ENCODE measurements at places on chromosomes 5 and 9.

DNA sequence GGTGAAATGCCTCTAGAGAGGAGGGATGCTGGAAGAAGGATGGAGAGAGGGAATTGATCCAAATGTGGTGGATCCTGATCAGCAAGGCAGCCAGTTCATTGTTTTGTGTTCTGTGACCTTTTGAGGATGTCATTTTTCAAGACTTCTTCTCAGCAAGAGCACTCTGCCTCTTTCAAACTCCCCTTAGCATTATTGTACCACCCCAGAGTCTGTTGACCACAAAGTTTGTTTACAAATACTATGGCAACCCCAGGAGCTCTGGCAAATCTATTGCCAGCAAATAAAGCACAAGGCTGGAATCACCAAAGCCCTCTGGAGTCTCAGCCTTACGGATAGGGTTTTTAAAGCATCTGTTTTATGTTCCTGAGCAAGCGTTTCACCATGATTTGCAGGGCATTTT lies 76.2 kb upstream of the SLC1A3 start:
- no peak for DNase-seq

DNA sequence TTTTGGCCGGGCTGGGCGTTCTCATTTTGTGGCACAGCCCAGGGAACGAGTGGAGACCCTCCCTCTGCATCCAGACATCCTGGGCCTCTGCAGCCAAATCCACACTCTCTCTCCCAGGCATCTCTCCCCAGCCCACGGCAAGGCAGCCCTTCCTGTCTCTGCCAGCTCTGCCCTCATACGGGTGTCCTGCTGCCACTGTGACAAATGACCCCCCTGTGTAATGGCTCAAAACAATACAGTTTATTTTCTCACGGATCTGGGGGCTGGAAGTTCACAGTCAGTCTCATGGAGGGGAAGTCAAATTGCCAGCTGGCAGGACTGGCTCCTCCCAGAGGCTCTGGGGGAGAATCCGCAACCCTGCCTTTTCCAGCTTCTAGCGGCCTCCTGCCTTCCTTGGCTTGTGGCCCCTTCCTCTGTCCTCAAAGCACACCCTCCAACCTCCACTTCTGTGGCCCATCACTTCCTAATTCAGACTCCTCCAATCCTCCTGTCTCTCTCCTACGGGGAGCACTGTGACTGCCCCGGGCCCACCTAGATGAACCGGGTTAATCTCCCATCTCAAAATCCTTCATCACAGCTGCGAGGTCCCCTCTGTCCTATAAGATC lies 70.2 kb upstream of the COL5A1 start:
- no peak for DNase-seq

GRCh38 chr9:129962889-129963703 lies 79.9 kb downstream of the FNBP1 start:
- DNase-seq = peak; percentile 87

GRCh38 chr9:33809506-33809905 lies 7.5 kb upstream of the UBE2R2 start:
- no peak for DNase-seq

DNA sequence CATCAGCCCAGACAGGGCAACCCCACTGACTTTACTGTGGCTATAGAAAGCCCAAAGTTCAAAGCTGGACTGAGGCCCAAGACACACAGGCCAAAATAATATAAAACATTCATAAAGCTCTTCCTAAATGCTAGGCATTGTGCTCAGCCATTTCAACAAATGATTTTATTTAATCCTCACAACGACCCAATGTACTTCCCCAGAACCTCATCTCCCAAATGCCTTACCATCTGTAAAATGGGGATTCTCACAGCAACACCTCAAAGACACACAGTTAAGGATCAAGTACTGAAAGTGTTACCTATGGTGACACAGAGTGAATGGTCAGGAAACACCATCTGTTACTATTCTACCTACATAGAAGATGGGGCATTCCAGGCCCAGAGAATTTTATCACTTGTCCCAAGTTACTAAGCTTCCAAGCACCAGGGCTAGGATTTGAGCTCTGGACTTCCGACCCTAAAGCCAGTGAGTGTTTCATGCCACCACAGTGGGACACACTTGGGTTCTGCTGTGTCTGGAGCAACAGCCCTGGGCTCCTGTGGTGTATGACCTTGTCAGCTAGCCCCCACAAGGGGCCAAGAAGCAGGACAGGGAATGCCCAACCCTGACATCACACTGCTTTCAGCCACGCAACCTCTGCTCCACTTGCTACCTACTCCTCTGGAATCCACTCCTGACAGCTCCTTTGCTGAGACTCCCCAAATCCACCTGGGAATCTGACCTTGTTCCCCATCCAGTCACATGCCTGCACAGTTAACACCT lies 15.1 kb downstream of the SHB start:
- no peak for DNase-seq

DNA sequence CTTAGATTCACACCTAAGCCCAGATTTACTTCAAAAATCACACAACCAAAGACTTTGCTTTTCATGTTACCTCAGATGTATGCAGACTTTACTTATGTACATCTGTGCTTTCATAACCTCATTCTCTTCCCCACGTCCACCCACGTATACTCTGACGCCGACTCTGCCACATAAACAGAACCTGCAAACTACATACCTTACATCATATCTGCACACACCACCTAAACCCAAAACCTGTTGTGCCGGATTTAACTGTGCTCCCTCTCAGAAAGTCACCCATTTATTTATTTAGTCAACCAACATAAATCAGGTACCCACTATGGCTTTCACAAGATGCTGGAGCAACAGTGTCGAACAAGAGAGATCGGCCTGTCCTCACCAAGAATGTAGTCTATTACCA lies 1.0 kb upstream of the DPYSL3 start:
- no peak for DNase-seq

DNA sequence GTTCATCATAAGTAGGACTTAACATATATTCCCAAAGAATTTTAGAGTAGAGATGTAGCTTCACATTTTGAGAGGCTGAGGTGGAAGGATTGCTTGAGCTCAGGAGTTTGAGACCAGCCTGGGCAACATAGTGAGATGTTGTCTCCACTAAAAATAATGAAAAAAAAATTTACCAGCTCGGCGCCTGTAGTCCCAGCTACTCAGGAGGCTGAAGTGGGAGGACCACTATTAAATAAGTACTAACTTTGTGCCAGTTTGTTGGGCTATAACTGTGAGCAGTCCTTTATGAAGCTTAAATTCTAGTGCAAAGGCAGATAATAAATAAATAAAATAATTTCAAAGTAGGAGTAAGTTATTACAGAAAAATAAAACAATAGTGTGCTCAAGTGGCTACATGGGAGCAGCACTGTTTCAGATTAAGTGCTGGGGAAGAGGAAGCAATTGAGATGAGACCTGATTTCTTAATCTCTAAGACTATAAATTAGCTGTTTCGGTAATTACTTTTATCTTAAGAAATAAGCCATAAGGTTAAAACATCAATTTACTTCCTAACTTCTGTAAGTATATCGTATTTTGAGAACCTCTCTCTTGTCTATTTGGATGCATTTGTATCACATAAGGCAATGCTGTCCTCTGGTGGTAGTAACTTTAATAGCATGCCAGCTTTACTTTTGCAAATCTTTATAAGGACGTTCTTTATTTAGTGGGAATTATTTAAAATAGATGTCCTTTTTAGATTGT lies 98.9 kb downstream of the CSNK1G3 start:
- peak; percentile 57 for DNase-seq

DNA sequence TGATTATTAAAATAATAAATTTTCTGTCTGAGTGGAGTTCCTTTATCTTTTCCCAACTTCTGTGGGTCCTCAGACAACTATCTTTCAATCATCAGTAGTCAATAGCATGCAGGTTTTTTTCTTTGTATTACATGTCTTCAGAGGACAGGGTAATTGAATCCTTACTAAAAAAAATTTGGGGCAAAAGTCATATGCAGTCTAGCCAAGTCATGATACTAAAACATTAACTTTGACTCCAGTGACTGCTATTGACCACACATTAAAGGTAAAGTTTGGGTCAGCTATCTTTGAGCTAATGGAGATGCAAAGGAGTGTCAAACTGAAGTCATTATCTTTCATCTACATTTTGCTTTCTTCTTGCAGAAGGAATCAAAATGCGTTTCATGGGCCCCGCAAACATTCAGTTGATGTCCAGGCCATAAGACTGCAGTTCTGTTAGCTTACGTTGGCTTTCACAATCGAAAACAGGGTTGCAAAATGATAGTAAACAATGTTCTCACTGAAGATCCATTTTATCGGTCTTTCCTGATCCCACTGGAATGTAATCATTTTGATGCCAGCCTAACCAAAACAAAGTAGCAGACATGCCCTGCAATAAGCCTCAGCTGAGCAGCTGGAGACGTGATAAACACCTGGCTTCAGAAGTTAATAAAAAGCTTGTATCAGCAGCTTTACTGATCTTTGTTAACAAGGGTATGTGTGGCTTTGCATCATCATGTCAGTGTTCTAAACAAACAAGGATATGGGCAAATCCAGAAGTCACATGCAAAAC lies 186.1 kb upstream of the PRLR start:
- DNase-seq = no peak

- DNase-seq = no peak
Measured at GRCh38 chr5:122182491-122182921, 53.2 kb downstream of the ZNF474 start.

GRCh38 chr9:7608261-7608660 lies 191.3 kb downstream of the DMAC1 start:
- DNase-seq = no peak

DNA sequence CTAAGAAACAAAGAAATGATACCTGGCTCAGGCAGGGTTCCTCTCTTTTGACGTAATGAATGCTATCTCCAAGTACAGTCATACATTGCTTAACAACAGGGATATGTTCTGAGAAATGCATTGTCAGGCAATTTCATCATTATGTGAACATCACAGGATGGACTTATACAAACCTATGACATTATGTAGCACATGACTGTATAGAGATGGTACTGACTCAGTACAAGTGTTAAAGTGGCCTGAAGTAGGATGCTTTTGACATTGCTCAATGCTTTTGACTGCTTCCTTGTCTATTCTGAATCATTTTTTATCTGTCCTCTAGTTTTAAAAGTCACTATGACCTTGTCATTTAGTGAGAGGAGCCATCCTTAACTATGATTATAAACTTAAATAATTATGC lies 147.6 kb downstream of the NR2F1-AS1 start:
- DNase-seq = no peak

GRCh38 chr5:64895748-64896147 lies 127.0 kb downstream of the CWC27 start:
- DNase-seq = no peak

GRCh38 chr5:37370550-37370863 lies 399 bp downstream of the NUP155 start:
- DNase-seq = no peak

DNA sequence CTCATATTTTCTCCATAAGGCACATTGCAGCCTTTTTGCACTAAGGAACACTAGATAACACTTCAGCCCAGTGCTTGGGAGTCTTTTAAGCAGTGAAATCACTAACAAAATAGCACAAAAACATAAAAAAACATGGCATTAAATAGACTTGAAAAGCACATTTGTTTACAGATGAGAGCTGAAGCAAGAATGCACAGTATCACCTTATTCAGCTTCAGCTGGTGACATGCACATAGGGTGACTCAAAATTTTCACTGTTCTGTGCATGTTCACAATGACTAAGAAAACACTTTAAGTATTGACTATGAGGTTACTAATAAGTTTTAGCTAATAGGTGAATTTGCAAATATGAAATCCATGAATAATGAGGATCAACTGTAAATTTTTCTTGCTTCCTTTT lies 293.9 kb upstream of the TARS1 start:
- no peak for DNase-seq

DNA sequence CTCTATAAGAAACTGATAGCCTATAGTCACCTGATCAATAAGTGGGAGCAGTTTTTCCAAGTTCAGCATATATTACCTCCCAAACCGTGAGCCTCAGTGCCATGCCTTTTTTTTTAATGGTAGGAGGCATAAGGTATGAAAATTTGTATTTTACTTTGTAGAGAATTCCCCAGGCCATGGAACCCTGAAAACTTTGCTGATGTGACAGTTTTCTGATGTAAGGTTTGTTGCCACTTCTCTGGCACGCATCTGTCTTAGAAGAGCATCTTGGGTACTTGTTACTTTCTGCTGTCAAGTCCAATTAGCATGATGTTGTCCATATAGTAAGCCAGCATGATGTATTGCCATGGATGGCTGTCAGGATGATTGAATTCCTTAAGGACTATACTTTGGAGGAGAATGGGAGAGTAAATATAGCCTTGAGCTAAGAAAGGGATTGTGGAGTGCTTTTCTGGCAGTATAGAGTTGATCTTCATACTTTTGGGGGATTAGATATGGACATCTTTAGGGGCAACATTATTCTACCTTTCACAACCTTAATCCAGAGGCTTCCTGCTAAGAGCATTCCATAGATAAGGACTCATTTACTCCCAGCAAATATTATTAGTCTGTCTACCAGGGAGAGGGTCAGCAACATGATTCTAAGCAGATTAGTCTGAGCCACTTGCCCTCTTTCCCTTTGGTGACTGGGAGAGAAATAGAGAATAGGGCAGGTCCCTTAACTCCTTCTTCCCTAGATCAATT lies 389.6 kb downstream of the YTHDC2 start:
- no peak for DNase-seq

GRCh38 chr9:69549310-69550202 lies 122.6 kb downstream of the APBA1 start:
- peak; percentile 64 for DNase-seq

DNA sequence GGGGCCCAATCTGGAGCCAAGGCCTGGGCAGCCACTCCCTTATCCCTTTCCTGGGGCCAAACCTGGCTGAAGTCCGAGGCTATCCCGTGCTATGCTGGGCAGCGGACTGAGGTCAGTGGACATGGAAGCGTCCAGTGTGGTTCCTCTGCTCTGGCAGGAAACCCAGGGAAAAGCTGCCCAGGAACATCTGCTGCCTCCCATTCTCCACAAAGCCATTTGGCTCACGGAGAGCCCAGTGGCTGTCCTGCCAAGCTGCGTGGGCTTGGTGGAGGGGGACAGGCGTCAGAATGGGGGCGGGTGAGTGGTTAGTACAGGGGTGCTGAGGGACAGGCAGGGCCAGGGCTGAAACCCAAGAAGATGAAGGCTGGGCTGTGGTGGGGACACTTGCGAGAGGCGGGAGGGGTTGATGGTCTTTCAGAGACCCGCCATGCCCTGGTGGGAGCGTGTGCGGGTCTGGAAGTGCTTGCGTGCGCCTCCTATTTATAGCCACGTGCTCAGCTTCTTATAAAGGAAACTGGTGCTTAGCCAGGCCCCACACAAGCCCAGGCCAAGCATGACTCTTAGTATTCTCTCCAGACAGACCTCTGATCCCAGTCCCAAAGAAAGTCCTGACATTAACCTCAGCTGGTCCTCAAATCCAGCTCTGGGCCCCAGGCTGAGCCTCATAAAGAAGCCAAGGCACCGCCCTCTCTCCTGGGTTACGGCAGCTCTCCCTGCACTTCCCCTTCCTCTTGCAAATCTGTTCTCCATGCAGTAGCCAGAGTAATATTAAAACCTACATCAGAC lies 9.4 kb upstream of the SLC6A7 start:
- no peak for DNase-seq

- DNase-seq = no peak
Measured at GRCh38 chr9:32877103-32877502, 93.8 kb downstream of the TMEM215 start.

Data from activated CD4-positive, alpha-beta T cell treated with anti-CD3 and anti-CD28 coated beads, Interleukin-2, Interleukin-6, amounts not matched to agents 100 ng/mL and 50 ng/mL, durations not matched to agents 16 hours and 8 hours (primary cell).